ENCODE measurements at places on chromosomes 1 and 21. TPM values are rescaled to one million over a fixed set of nuclear protein-coding genes. Genes with fewer than 3 reads are reported as not detected.
A peak's percentile ranks its signal among the peaks of the same experiment; 100 is the strongest.

- peak; percentile 51 for DNase-seq
- H3K4me3 ChIP-seq = peak overlapping the region; percentile 81
- no peaks in the 10 kb centered on the region for H3K36me3 ChIP-seq
- peak overlapping the region; percentile 98 for H3K27ac ChIP-seq
Measured at GRCh38 chr21:17818186-17819113, 706 bp downstream of the C21orf91 start.

DNA sequence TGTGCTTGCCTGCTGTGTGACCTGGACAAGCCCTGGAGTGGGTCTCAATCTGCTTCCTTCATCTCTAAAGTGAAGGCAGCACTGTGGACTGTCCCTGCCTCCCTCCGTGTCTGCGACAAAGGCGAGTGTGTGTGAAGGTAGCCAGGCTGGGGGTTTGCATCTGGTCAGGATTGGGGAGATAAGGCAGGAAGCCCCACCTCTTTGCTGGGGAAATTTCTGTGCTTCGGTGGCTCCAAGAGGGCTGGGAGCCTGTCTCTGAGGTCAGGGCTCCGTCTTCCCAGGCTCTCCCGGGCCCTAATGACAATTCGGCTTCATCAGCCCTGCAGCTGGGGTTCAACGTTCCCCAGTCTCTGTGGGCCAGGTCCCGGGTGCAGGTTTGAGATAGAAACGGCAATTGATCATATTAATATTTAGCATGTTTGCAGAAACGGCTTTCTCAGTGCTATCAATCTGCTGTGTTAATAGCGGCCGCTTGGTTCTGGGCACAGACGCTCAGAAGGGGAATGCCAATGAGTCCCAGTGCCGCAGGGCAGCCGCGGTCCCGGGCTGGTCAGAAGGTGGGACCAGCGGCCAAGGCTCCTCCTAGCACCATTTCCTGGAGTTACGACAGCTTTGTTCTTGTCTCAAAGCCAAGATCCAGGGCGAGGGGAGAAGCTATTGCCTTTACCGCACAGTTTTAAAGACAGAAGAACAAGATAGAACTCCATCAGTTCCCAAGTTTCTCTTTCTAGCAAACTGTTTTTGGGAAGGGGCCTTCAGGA, 105.7 kb downstream of the PRDM16 start:
- H3K4me1 ChIP-seq = peaks cover 43% of the 10 kb centered on the region
- H3K36me3 ChIP-seq = no peaks in the 10 kb centered on the region
- H3K27ac ChIP-seq = peak overlapping the region; percentile 64
- peak; percentile 92 for DNase-seq
- no peaks in the 10 kb centered on the region for H3K27me3 ChIP-seq

DNA sequence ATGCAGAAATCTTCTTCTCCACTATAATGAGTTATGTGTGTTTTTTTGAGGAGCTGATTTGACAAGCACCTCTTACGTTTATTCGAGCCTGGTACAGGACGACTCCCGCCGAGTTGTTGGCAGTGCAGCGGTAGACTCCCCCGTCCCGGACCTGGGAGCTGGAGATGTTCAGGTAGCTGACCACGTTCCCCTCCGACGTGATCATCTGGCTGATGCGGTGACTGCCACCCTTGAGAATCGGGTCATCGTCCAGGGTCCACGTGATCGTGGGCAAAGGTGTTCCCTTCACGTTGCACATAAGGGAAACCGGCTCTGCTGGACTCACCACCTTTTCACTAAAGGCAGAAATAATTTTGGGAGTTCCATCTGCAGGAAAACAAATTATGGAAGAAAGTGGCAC, 471.8 kb downstream of the PCP4 start:
- H3K27me3 ChIP-seq = no peaks in the 10 kb centered on the region
- H3K36me3 ChIP-seq = no peaks in the 10 kb centered on the region
- peak; percentile 27 for DNase-seq
- no peak overlapping the region for H3K27ac ChIP-seq
- no peaks in the 10 kb centered on the region for H3K4me1 ChIP-seq
- H3K4me3 ChIP-seq = no peak overlapping the region

Gene LRRC53
- total RNA-seq = not detected

Gene COL16A1
- 53.4 TPM for total RNA-seq

Gene FHL3
- total RNA-seq = 14.7 TPM

Measured in upper lobe of left lung (tissue), 6 donors.